Activated CD4-positive, CD25-positive, alpha-beta regulatory T cell (primary cell): ENCODE measurements at places on chromosomes 1 and 21.

DNA sequence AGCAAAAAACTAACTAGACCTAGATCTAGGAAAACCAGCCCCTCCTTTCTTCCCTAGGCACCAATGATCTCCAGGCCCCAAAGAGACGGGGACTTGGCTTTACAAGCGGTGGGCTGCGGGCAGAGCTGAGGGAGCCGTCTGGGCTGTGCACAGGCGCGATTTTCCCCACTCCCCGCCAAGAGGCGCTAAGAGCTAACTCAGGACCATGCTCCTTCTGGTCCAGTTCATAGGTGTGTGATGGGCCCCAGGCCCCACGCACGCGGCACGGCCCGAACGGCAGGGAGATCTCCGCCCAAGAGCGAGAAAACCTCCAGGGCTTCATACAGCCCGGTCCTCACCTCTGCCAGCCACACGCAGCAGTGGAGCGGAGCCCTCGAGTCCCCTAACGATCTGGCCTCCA lies 7.5 kb upstream of the GPR153 start:
- no peak for DNase-seq

DNA sequence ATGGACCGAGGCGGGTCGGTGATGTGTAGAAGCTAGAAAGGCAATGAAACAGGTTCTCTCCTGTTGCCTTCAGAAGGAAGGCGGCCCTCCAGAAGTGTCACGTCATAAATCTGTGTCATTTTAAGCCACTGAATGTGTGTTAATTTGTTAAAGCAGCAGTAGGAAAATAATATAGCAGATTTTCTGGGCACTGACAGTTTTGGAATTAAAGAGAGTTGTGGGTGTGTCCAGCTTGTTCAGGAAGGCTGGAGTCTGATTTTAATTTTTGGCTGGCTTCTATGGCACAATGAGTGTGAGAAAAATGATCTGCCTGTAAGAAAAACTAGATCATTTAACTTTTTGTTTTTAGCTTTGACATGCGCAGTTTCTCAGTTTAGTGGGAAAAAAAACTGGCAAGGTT lies 177.3 kb downstream of the EDEM3 start:
- DNase-seq = no peak

GRCh38 chr1:89464008-89464407 lies 60.6 kb upstream of the LRRC8B start:
- no peak for DNase-seq

- DNase-seq = no peak
Measured at GRCh38 chr1:28078680-28079626, 9.5 kb downstream of the EYA3 start.

- no peak for DNase-seq
Measured at GRCh38 chr1:112935461-112936111, 20.4 kb downstream of the SLC16A1 start.

DNA sequence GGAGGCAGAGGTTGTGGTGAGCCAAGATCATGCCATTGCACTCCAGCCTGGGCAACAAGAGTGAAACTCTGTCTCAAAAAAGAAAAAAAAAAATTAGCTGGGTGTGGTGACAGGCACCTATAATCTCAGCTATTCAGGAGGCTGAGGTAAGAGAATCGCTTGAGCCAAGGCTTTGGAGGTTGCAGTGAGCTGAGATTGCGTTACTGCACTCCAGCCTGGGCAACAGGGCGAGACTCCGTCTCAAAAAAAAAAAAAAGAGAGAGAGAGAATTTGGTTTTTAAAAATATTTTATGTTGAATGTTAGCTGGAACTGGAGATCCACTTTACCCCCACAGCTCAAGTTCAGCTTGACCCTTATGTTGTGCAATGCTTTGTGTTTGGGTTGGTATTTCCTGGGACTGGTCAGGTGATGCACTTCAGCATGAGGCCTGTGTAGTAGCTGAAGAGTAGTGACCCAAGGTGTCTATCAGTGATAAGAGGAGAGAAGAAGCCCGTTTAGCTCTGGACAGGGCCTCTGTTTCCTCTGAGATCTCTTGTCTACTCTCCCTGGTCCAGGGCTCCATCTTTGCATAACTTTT lies 36.8 kb upstream of the MACF1 start:
- DNase-seq = no peak
